Caki2 (cell line): ENCODE measurements at places on chromosomes 13 and 19.

DNA sequence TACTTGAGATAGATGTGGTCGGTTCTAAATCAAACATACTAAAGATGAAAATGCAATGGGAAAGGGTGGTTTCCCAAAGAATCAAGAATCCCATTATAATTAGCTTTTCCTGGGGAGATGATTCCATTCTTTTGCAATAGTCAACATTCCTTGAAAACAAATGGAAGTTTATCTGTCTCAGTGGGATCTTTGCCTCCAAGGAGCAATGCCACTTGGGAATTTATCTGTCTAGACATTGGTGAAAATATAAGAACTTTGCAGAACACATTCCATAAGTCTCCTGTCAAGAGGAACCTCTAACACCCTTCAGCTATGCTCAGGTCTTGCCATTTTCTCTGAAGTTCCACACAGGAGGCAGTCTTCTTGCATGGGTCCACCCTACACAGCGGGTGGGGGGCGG is 152.5 kb downstream of the KCTD12 start:
- DNase-seq: no peak

DNA sequence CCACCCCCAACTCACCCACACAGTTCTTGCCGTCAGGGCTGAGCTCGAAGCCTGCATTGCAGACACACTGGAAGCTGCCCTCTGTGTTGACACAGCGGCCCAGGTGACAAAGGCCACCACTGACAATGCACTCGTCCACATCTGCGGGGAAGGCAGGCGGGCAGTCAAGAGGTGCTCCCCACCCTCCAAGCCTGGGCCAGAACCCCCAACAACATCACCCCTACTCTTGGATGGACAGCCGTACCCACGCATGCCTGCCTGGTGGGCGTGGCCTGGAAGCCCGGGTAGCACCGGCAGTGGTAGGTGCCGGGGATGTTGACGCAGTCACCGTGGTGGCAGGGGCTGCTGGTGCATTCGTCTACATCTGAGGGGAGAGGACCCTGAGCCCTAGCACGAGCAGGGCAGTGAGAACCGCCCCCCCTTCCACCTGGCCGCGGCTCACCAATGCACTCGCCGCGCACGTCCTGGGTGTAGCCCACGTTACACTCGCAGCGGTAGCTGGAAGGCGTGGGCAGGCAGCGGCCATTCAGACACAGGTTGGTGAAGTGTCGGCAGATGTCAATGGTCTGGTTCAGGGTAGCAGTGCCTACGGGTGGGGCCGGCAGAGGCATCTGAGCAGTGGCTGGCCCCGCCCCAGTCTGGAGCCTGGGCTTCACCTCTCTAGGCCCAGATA is 13.3 kb downstream of the FBN3 start:
- DNase-seq: no peak

- no peak for DNase-seq
Measured at GRCh38 chr13:107553838-107554237, 661.5 kb downstream of the LIG4 start.

GRCh38 chr19:51799034-51799773 is 4.2 kb downstream of the FPR3 start:
- DNase-seq: peak; percentile 28

- no peak for DNase-seq
Measured at GRCh38 chr13:75326173-75327134, 155.5 kb downstream of the TBC1D4 start.

- no peak for DNase-seq
Measured at GRCh38 chr13:36069881-36070366, 61.3 kb downstream of the DCLK1 start.
